ENCODE measurements at places on chromosomes 13 and 19. TPM values are rescaled to one million over a fixed set of nuclear protein-coding genes. Genes with fewer than 3 reads are reported as not detected.

GRCh38 chr13:19590423-19590822, 29.1 kb upstream of the TPTE2 start:
- DNase-seq, result no peak

DNA sequence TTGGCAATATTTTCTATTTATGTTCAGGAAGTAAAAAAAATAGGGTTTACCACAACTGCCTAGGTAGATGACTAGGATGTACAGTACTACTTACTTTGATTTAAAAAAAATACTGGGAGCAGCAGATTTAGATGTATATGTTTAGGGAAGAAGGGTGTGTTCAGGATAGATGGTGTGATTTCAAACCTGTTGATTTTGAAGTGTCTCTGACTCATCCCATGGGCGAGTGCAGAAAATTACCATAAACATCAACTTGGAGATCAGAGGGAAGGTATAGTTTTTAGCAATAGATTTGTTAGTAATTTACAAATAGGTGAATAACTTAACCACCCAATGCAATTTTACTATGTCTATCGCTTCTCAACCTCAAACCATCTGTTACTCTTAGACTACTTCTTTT, 214.8 kb downstream of the NDFIP2 start:
- DNase-seq, result no peak

- DNase-seq, result no peak
Observed at GRCh38 chr13:97505017-97505416, 71.0 kb downstream of the RAP2A start.

DNA sequence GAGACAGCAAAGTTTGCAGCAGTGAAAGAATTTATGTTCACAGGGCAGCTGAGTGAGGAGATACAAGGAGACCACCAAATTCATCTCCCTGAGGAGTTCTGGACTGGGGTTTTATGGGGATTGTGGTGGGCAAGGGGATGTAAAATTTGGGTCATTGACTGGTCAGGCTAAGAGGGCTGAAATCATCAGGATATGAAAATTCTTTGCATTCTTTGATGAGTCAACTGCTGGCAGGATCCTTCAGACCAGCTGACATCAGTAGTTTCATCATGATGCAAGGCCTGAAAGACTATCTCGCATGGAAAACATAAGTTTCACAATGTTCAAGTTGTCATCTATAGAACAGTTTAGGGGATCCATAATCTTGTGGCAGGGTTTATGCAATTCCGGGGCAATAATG, 869.5 kb upstream of the PCDH9 start:
- peak; percentile 10 for DNase-seq

DNA sequence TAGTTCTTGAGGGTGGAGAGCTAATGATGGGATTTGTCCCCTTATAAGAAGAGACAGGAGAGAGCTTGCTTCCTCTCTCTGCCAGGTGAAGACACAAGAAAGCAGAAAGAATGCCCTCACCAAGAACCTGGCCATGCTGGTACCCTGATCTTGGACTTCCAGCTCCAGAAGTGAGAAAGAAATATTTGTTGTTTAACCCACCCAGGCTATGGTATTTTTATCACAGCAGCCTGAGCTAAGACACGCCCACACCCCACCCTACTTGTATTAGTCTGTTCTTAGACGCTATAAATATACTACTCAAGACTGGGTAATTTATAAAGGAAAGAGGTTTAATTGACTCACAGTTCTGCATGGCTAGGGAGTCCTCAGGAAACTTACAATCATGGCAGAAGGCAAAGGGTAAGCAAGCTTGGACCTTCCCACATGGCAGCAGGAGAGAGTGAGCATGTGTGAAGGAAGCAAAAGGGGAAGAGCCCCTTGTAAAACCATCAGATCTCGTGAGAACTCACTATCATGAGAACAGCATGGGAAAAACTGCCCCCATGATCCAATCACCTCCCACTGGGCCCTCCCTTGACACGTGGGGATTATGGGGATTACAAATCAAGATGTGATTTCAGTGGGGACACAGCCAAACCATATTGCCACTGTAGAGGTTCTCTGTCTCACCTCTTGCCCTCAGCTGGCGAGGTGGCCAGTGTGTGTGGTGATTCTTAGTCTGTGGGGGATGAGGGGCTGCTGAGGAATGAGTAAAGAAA, 57.4 kb upstream of the RCBTB2 start:
- DNase-seq, result no peak

DNA sequence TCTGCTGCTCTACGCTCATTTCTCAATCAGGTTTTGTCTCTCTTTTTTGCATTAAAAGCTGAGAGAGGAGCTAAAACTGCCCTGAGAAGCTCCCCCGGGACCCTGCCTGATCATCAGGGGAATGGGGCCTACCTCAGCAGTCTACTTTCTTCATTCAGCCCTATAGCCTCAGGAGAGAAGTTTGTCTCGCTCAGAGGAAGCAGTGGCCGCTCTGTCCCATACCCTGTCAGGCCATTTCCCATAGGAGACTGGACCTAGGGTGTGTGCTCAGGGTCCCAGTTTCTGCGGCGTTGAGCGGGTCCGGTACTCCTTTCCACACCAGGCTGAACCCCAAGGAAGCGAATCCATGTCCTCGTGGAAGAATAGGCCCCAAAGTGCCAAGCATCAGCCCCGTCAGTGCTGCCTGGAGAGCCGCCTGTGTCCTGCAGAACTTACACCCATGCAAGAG, 21.7 kb downstream of the UBE2L5 start:
- no peak for DNase-seq

DNA sequence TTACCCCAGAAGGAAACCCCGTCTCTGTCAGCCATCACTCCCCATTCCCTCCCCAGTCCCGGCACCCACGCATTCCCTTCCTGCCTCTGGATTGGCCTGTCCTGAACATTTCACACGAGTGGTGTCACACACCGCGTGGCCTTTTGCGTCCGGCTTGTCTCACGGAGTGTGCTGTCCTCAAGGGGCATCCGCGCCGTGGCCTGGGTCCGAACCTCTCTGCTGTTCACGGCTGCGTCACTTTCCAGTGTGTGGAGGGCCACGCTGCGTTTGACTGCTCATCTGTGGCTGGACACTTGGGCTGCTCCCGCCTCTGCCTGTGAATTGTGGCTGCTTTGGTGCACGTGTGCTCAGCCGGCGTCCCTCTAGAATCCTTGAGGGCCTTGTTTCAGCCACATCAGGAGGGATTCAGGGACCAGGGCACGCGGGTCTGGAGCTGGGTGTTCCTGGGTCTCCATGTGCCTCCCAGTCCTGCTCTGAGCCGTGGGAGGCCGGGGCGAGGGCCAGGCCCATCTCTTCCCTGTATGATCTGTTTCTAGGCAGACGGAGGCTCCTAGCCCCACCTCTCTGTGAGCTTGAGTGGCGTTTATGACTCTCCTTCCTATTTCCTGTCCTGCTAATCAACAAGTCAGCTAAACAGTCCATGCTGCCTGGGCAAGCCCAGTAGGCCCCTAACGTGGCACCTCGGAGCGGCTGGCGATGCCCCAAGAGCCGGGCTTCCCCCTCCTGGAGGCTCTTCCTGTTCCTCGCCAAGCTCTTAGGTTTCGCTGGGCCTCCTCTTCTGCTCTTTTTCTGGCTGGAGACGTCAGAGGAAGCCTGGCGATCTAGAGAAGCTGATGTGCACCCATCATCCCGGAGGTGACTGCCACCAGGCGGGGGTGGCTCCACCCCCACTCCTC, 8.1 kb downstream of the STK11 start:
- DNase-seq, result no peak

GRCh38 chr19:2475018-2475701, 767 bp upstream of the GADD45B start:
- no peak for DNase-seq

- DNase-seq, result no peak
Observed at GRCh38 chr13:111577208-111577828, 256.9 kb downstream of the TEX29 start.

- peak; percentile 55 for DNase-seq
Observed at GRCh38 chr19:45927565-45928261, 13.1 kb upstream of the NANOS2 start.

- no peak for DNase-seq
Observed at GRCh38 chr19:7195046-7195445, 99.2 kb downstream of the INSR start.

GRCh38 chr19:35478794-35479677, 11.2 kb downstream of the KRTDAP start:
- DNase-seq, result no peak

SIGLEC14 gene
- total RNA-seq, result not detected

TIMM13 gene
- total RNA-seq, result 128 TPM

NLRP7 gene
- not detected for total RNA-seq

MAP4K1 gene
- 11.1 TPM for total RNA-seq

SHANK1 gene
- not detected for total RNA-seq

Data from Panc1 (cell line).